Cortex of kidney (tissue), 1 donor: ENCODE measurements at places on chromosomes 4 and X.

DNA sequence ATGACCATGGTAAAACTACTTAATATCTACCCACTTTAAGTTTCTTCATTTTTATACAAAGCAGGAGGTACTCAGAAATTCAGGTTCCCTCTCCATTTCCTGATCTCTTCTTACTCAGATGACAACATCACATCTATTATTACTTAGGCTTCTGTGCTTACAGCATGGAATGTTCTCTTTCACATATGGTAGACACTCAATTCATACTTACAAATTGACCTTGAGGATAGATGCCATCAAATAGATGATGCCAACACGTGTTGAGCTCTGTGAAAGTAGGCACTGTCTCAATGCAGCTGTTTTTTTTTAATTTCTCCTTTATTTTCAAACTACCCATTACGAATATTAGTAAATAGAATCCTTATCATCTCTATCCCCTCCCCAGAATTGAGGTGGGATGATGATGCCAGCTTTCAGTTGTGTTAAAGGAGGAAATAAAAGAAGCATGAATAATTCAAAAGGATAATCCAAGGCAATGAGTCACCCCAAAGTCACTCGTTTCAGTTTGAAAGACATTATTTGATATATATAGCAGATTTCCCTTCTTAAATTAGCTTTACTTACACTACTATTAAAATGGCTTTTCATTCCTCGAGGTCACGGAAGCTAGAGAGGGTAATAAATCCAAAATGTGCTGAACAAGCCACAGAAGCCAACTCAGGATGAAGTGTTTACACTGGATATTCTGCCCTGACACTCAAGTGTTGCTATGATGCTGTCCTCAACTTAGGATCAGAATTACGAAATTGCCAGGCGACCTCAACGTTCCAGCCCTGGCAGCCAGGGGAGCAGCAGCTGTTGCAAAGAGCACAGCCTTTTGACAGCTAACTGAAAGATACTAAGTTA, 124.2 kb upstream of the EOLA2 start:
- no peak for DNase-seq

DNA sequence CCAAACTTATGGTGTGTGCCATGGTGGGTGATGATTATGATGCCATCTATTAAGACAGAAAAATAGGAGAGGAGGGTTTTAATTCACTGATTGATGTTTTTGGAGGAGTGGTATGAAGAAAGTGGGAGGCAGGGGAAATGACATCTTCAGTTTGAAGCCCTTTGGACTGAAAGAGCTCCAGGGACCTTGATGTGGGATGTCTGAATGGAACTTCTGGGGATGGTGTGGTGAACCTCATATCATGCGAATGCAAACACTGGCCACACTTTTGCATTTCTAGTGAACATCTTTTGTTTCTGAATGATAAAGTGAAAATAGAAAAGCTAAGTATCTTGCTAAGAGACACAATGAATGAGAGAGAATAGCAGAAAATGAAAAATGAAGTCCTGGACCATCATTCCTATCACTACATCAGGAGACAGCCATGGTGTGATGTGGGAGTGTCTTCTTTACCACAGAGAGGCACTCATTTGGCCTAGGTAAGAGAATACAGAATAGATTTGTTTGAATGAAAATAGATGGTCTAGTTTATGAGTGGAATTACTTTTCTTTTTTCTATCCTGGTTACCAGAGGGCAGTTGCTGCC, 123.5 kb downstream of the ZNF827 start:
- DNase-seq, result no peak

- DNase-seq, result no peak
Observed at GRCh38 chr4:15405018-15405417, 22.8 kb upstream of the C1QTNF7 start.

GRCh38 chr4:76963131-76963750, 13.7 kb downstream of the SEPTIN11 start:
- DNase-seq, result no peak

DNA sequence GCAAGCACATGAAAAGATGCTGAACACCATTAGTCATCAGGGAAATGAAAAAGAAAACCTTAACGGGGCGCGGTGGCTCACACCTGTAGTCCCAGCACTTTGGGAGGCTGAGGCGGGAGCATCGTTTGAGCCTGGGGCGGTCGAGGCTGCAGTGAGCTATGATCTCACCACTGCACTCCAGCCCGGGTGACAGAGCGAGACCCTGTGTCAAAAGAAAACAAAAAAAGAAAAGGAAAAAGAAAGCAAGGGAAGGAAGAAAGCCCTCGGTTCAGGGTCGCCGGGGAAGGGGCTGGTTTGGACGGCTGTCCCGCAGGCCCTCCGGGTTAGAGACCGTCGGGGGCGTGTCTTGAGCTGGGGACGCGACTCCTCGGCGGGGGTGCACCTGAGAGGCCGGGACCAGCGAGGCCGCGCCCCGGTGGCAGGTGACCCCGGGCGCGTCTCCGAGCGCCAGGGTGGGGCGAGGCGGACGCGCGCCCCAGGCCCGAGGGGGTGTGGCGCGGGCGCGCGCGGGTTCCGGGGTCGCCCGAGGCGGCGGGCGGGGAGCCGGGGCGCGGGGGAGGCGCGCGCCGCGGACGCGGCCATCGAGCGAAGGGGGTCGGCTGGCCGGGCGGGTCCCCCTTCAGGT, 478 bp upstream of the PLXNA3 start:
- no peak for DNase-seq

- no peak for DNase-seq
Observed at GRCh38 chr4:14916554-14917297, 85.6 kb upstream of the CPEB2 start.

DNA sequence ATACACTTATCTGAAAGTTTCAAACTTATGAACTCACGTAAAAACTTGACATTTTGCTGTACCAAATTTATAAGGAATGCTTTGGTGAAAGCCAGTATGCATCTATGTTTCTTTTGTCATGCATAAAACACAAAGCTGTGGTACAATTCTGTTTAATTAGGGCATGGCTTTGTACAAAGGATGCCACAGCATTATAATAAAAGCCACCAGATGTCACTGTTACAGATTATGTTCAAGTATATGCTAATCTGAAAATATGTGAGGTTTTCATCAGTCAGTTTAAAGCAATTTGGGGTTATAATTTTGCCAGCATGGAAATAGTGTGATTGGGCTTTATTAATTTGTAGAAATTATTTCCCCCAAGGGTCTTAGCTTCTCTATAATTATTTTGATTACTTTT, 69.0 kb downstream of the ATOH1 start:
- DNase-seq, result no peak

GRCh38 chr4:139389991-139390390, 63.9 kb upstream of the RAB33B start:
- no peak for DNase-seq

- DNase-seq, result no peak
Observed at GRCh38 chr4:30837131-30837539, 117.0 kb downstream of the PCDH7 start.

DNA sequence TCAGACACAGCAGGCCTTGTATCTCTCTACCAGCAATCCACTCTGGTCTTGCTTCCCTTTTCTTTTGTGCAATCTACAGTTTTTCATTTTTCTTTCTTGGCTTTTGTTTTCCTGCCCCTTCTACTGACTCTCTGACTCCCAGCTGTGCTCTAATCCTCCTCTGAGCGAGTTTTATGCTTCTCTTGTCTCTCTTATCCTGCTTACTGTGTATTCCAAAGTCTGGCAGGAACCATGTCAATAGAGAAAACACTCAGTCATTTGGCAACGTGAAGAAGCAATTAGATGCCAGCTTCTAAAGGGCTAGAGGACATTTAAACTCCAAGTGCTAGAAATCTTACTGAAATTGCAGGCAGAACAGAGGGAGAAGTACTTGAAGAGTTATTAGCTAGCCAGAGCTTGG, 984.6 kb upstream of the TENM3 start:
- DNase-seq, result no peak

- no peak for DNase-seq
Observed at GRCh38 chr4:104025251-104025650, 305.5 kb upstream of the TACR3 start.

GRCh38 chr4:5470318-5471198, 237.8 kb downstream of the EVC2 start:
- DNase-seq, result no peak

GRCh38 chr4:6052679-6053078, 34.4 kb upstream of the C4orf50 start:
- no peak for DNase-seq

DNA sequence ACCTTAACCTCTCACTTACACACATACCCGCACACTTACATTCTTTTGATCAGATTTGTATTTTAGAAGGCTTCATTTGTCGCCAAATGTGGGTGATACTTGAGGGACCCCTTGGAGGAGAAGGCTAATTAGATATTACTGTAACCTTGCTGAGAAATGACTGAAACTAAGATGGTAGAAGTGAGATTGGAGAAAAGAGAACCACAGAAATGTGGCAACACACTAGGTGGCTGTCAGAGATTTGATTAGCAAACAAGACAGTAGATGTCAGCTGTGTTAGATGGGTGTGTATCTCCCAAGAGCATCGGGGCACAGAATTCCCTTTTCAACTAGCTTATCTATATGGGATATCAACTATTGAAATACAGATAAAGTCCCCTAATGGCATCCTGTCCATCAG, 149.3 kb upstream of the FABP2 start:
- DNase-seq, result no peak

DNA sequence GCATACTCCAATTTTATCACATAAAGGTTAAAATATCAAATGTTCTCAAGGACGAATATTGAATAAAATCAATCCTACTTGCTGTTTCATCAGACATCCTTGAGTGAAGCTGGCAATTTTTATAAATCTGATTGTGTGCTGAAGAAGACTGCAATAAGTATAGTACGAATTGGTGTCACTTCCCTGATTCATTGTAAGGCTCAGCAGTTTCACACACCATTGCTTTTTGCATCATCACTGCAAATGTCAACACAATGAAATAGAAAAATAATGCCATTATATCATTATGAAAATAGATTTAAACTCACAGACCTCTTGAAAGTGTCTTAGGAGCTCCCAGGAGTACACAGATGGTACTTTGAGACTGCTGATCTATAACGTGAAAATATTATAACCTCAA, 172.5 kb downstream of the ANKRD50 start:
- no peak for DNase-seq

GRCh38 chr4:25621027-25621930, 34.4 kb upstream of the SLC34A2 start:
- no peak for DNase-seq

- DNase-seq, result no peak
Observed at GRCh38 chr4:151744614-151745013, 16.2 kb downstream of the GATB start.
